Stimulated activated CD4-positive, alpha-beta T cell treated with anti-CD3 and anti-CD28 coated beads, Interleukin-2, amount 100 ng/mL, for 24 hours (primary cell): ENCODE measurements at places on chromosomes 4 and X.

- DNase-seq, result no peak
These were observed 13.3 kb upstream of the CD99 start for GRCh38 chrX:2677764-2678163.

GRCh38 chr4:53684136-53685130 is 93.1 kb upstream of the LNX1 start:
- DNase-seq, result no peak

DNA sequence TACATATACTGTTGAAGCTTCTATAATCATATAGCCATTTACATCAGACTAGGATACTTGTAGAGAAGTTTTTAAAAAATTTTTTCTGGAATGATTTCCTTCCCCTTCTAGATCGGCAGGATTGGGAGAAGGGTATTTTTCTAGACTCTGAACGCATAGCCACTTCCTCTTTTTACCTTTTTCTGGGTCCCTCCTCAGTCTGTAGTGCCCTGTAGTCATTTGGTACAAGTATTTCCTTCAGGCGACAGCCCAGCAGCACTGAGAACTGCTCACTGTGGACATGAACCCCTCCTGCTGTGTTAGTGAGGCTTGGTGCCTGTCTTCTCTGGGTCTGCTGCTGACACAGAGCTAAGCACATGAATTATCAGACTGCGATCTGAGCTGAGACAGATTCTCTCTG is 255.4 kb downstream of the ARHGAP10 start:
- no peak for DNase-seq

- DNase-seq, result no peak
These were observed 302 bp downstream of the NHS start for GRCh38 chrX:17375367-17375636.
